ENCODE measurements at places on chromosomes 3 and 15. TPM values are rescaled to one million over a fixed set of nuclear protein-coding genes. Genes with fewer than 3 reads are reported as not detected.

DNA sequence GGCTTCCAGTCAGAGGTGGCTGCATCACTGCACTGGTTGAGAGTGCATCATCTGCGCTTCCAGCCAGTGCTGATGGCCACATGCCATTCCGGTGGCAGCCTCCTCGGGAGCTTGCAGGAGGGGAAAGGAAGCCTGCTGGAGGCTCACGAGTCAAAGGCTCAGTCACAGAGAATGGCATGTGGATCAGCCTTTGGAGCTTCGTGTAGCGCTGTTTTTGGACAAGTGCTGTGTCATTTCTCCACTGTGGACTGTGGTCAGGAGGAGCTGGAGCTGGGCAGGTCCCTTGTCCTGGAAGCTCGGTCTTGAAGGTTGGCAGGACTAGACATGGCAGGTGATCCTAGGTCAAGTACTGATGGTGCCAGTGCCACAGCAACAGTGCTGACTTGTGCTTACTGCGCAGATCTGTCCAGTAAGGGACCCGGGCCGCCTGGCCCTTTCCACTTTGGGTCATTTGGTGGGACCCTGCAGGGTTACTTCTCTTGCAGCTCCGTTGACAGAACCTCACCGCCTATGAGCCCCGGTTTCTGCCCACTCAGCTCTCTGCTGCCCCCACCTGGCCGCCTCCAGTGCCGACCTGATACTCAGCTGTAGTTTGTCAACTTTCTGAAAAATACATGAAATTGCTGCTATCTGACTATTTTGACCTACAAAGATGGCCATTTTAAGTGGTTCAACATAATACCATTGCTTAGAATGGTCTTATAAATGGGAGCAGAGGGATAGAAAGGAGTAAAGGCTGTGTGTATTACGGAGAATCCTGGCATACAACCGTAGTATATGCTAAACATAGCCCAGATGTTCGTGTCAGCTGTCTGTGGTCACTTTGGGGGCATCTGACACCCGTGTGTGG lies 27.6 kb upstream of the TRPM1 start:
- DNase-seq: peak; percentile 59

DNA sequence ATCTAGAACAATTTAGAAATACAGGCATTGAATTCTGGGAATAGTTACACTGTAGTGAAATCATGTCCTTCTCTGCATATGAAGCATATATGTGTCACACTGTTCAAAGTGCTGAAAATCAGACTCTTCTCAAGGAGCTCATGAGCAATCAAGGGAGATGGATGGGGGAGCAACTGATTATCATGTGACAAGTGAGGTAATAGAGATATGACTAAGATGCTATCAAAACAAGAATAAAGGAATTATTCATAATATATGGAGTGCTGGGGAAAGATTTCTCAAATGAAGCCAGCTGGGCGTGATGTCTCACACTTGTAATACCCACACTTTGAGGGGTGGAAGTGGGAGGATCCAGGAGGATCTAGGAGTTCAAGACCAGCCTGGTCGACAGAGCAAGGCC lies 74.9 kb upstream of the CHRNB4 start:
- peak; percentile 84 for DNase-seq

- no peak for DNase-seq
Observed at GRCh38 chr3:10558736-10559135, 53.4 kb upstream of the ATP2B2 start.

- peak; percentile 51 for DNase-seq
Observed at GRCh38 chr15:39598186-39598850, 17.4 kb downstream of the THBS1 start.

The CCNDBP1 gene
- 80.2 TPM for polyA plus RNA-seq

DNA sequence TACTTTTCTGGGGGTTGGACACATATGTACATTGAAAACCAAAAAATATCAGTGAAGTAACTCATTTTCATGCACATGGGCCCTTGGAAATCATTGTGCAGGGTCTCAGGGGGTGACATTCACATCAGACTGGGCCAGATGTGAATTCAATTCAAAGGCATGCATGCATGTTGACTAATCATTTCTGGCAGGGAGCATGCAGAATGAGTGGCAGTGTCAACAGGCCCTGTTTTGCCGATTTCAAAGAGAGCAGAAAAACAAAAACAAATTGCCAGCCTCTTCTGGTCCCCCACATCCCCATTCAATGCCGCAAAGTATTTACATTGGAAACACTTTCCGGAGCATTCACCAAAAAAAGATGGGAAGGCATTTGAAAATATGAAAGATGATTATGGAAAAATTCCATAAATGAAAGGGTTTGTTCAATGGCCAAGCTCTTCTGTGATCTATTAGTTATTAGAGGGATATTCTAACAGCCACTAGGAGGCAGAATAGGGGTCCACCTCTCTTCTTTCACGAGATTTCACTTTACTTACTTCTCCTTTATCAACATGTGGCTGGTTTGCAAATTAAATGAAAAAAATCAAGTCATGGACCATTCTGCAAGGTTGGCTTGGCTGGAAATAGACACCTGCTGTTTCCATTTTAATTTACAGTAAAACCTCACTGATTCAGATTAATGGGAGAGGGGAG lies 119.9 kb upstream of the FEZF2 start:
- no peak for DNase-seq

GRCh38 chr3:98914210-98915080 lies 12.9 kb upstream of the DCBLD2 start:
- DNase-seq: peak; percentile 21

The GPR62 gene
- polyA plus RNA-seq: 0.02 TPM

DNA sequence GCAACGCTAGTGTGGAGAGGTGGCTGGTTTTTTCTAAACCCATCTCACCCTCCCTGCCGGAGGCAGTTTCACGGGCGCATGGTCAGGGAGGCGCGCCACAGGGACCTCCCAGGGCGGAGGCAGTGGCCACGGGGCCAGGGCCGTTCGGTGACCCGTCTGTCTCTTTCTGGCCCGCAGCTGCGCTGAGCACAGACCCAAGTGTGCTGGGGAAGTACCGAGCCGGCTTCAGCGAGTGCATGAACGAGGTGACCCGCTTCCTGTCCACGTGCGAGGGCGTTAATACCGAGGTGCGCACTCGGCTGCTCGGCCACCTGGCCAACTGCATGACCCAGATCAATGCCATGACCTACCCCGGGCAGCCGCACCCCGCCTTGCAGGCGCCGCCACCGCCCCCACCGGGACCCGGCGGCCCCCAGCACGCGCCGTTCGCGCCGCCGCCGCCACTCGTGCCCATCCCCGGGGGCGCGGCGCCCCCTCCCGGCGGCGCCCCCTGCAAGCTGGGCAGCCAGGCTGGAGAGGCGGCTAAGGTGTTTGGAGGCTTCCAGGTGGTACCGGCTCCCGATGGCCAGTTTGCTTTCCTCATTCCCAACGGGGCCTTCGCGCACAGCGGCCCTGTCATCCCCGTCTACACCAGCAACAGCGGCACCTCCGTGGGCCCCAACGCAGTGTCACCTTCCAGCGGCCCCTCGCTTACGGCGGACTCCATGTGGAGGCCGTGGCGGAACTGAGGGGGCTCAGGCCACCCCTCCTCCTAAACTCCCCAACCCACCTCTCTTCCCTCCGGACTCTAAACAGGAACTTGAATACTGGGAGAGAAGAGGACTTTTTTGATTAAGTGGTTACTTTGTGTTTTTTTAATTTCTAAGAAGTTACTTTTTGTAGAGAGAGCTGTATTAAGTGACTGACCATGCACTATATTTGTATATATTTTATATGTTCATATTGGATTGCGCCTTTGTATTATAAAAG lies 1.8 kb downstream of the HES1 start:
- peak; percentile 63 for DNase-seq

GRCh38 chr15:59304034-59304795 lies 68.5 kb downstream of the MYO1E start:
- peak; percentile 51 for DNase-seq

DNA sequence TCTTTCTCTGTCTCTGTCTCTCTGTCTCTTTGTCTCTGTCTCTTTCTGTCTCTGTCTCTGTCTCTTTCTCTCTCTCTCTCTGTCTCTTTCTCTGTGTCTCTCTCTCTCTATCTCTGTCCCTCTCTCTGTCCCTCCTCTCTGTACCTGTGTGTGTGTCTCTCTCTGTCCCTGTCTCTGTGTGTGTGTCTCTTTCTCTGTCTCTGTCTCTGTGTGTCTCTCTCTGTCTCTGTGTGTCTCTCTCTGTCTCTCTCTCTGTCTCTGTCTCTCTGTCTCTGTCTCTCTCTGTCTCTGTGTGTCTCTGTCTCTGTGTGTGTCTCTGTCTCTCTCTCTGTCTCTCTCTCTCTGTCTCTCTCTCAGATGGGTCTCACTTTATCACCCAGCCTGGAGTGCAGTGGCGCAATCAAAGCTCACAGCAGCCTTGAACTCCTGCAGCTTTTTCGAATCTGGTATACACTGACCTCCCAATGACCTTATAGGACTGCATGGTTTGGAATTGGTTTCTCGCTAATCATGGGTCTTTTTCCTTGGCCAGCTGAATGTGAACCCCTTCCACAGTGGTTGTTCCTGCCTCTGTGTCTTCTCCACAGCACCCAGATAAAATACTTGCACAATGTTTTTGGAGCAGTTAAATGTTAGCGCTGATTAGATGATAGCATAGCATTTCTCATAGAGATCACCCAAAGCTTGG lies 102.6 kb upstream of the KLHL25 start:
- DNase-seq: no peak

- DNase-seq: peak; percentile 58
Observed at GRCh38 chr3:30167541-30168011, 438.8 kb upstream of the TGFBR2 start.

DNA sequence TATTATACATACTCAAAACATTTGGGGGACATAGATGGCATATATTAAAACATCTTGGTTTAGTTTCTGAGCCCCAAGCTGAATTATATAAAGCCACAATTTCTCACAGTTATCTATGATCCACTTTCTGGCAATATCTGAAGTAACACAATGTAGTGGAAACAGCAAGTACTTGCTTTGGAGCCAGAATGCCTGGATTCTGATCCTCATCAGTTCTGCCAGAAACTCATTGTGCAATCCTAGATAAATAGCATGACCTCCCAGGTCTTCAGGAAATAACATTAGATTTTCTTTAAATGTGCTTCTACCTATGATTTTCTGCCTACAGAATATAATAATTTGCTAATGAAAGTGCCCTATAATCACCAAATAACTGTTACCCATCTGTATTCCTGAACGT lies 544.9 kb downstream of the NAALADL2 start:
- DNase-seq: peak; percentile 33

GRCh38 chr3:13685721-13686120 lies 136.8 kb downstream of the FBLN2 start:
- DNase-seq: no peak

The ETFA gene
- 139 TPM for polyA plus RNA-seq

GRCh38 chr3:106281221-106281620 lies 412.4 kb upstream of the CBLB start:
- DNase-seq: peak; percentile 82

GRCh38 chr15:78396976-78397375 lies 41.0 kb upstream of the IREB2 start:
- peak; percentile 59 for DNase-seq

- no peak for DNase-seq
Observed at GRCh38 chr3:160929595-160929994, 173.6 kb downstream of the PPM1L start.

DNA sequence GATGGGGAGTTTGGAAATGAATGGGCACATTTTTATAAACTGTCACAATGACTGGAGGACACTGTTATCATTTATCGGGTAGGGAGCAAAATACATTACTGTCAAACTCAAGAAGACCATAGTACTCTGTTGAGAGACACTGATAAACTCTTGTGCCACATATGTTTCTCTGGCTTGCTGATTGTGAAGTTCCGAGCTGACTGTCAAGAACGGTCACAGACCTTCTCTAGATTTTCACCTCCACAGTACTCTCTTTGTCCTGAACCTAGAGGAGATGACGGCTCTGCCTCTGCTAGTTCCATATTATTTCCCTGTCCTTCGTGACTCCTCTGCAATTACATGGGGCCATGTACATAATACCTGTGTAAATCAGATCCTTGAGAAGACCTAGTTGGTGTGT lies 451.9 kb downstream of the LPP start:
- DNase-seq: no peak

- peak; percentile 27 for DNase-seq
Observed at GRCh38 chr15:40053831-40054604, 15.0 kb upstream of the SRP14 start.

The NLGN1 gene
- 0.61 TPM for polyA plus RNA-seq

The NPTN gene
- 372 TPM for polyA plus RNA-seq

DNA sequence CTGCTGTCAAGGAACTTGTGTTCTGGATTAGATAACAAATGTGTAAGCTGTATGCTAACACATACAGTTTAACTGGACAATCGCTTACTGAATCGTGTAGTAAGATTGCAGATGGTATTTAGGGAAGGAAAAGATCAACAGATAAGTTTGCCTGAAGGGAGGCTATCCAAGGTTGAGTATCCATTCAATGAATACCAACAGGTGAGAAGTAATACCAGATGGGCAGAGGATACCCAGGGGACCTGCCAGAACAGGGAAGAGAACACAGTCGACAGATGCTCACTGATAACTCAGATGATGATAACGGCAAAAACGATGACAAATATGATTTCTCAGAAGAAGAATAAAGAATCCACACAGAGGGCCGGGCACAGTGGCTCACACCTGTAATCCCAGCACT lies 3.2 kb upstream of the UACA start:
- DNase-seq: no peak

DNA sequence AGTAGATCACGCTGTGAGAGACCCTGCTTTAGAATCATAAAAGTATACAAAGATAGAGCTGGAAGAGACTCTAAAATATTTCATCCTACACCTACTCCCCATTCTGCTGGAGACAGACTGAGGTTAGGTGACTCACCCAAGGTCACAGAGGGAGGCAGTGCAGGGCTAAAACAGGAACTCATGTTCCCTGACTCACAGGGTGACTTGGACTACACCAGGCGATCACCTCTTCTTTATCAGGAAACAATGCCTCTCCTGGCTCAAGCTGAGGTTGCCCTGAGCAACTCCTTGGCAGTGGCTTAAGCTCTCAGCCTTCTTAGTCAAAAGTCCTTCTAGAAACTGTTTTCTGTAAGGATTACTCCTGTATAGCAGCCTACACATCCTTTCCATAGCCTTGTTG lies 26.4 kb upstream of the TNFAIP8L3 start:
- peak; percentile 99 for DNase-seq

Measured in fibroblast of lung (primary cell).